Activated naive CD4-positive, alpha-beta T cell treated with anti-CD3 and anti-CD28 coated beads, Interleukin-2, amount 50 U/mL, for 72 hours (primary cell): ENCODE measurements at places on chromosomes 6 and 20. TPM values are rescaled to one million over a fixed set of nuclear protein-coding genes. Genes with fewer than 3 reads are reported as not detected.

DNA sequence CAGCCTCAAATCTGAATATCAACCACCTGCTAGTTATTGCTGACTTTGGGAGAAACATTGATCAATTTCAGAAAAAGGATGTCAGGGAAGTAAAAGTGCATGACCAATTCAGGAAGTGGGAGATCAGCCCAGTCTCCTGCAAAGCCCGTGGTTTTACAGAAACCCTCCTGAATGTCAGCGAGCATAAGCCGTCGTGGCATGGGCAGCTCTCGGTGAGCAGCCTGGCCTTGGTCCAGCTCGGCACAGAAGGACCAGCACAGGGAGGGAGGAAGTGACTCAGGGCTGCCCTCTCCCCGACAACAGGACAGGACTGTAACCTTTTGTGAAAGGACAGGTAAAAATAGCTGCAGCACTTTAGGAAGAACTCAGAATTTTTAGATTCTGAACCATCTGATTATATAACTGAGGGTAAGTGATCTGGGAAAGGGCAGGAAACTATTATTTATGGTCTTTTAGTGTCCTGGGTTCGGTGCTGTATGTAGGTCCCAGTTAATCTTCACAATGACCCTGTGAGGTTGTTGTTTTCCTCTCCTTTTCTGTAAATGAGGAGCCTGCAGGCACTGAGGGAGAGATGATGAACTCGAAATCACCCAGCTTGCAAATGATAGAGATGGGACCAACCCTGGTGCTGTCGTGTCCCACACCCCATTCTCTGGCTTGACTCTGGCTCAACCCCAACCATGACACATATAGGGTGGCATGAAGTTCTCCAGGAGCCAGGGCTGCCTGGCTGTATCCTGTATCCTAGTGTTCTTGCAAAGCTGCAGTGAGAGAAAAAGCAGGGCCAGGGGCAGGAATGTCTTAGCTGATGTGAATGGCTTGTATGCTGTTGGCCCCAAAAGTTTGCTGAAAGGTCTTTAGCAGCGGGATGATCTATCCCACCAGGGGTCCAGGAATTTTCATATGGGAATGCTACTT is 37.6 kb downstream of the NRN1 start:
- no peak for DNase-seq

- DNase-seq: no peak
Measured at GRCh38 chr20:52789716-52790115, 182.4 kb upstream of the TSHZ2 start.

DNA sequence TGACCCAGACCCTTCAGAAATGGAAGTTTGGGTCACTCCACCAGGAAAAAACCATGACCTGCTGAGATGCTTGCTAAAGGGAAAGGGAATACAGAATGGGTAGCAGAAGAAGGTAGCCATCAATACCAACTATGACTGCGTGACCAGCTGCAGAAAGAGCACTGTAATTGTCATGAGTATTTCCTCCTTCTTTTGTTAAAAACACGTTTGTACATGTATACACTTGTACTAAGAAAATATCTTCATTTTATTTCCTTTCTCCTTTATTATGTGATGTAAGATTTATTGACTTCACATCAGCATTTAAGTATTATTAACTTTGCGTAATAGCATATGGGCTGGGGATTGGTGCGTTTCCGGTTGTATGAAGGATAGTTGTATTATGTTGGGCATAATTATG is 12.6 kb upstream of the MUC21 start:
- DNase-seq: no peak

- DNase-seq: no peak
Measured at GRCh38 chr20:5919626-5920544, 30.4 kb downstream of the TRMT6 start.

C6orf15 gene
- total RNA-seq: not detected

DNA sequence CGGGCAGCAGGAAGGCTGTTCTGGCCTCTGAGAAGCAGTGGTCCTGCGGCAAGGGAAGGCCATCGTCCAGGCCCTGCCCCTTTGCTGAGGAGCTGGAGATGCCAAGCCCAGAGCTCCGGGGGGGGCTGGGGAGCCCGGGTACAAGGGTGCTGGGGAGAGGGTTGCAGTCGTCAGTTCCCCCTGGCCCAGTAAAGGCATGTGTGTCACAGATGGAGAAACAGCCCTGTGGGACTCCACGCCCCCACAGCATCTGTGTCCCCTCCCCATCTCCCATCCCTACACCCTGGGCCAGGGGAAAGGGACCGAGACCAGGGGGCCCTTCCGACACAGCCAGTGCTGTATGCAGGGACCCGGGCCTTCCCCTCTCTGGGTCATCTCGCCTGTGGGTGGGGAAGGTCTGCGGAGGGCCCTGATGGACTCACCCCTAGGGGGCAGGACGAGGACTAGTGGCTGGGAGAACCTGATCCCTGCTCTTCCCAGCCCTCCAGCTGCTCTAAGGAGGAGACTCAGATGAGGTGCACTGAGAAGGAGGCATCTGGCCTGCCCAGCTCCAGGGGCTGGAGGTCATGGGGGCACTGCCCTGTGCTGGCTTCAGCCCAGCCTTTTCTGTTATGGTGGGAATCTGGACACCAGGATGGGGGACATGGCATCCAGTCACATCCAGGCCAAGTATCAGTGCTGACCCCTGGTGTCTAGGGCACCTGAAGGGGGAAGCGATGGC is 609 bp downstream of the MYL9 start:
- DNase-seq: no peak

- no peak for DNase-seq
Measured at GRCh38 chr6:7674291-7674690, 51.6 kb upstream of the BMP6 start.
